ENCODE measurements at places on chromosomes 3 and 15. TPM values are rescaled to one million over a fixed set of nuclear protein-coding genes. Genes with fewer than 3 reads are reported as not detected.

- no peak overlapping the region for H3K27ac ChIP-seq
- no peaks in the 10 kb centered on the region for H3K4me1 ChIP-seq
- H3K4me3 ChIP-seq: no peak overlapping the region
- no peak for DNase-seq
- no peaks in the 10 kb centered on the region for H3K27me3 ChIP-seq
These were observed 81.3 kb downstream of the PCSK6 start for GRCh38 chr15:101407966-101408775.

- H3K4me1 ChIP-seq: no peaks in the 10 kb centered on the region
- no peaks in the 10 kb centered on the region for H3K36me3 ChIP-seq
- no peak for DNase-seq
- H3K27ac ChIP-seq: no peak overlapping the region
These were observed 91.7 kb downstream of the NPTN start for GRCh38 chr15:73541479-73541878.

DNA sequence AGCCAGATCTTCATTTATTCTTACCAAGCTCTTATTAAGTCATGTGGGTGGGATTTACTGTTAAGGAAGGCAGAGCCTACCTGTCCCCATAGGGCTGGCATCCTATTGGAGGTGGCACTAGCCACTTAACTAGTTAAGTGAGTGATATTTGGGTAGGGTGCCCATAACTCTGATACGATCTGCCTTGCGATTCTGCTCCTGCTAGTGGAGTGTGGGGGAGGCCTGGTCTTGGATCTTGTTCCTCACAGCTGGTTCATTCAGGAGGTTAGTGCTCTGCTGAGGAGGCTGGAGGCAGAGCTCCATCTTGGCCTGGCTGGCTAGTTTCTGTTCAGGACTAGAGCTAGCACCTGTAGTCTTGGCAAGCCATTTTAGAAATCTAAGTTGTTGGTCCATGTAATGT lies 9.3 kb downstream of the BAHD1 start:
- no peak overlapping the region for H3K4me3 ChIP-seq
- no peaks in the 10 kb centered on the region for H3K36me3 ChIP-seq
- H3K27me3 ChIP-seq: no peaks in the 10 kb centered on the region
- no peak overlapping the region for H3K27ac ChIP-seq

DNA sequence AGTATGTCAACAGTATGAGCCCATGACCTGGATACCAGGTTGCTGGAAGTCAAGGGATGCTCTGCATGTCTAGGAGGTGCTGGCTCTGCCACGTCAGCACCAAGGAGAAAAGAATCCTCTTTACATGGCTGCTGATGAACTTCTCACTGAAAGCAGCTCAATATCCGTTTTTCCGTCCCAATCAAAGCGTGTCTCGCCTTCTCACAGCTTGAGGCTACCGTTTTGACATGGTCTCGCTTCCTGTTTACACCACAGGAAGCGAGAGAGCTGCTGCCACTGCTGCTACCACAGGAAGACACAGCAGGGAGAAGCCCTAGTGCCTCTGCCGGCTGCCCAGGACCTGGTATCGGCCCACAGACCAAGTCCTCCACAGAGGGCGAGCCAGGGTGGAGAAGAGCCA lies 27.3 kb downstream of the STARD5 start:
- H3K27me3 ChIP-seq: no peaks in the 10 kb centered on the region
- DNase-seq: peak; percentile 94
- no peaks in the 10 kb centered on the region for H3K36me3 ChIP-seq
- H3K4me3 ChIP-seq: peak overlapping the region; percentile 50

- no peak overlapping the region for H3K27ac ChIP-seq
- no peak for DNase-seq
- H3K27me3 ChIP-seq: no peaks in the 10 kb centered on the region
- H3K4me1 ChIP-seq: peaks cover 14% of the 10 kb centered on the region
- no peak overlapping the region for H3K4me3 ChIP-seq
- H3K36me3 ChIP-seq: no peaks in the 10 kb centered on the region
These were observed 1.1 kb downstream of the KCNH8 start for GRCh38 chr3:19149368-19149767.

GRCh38 chr3:138950701-138951100 lies 3.7 kb downstream of the FOXL2NB start:
- DNase-seq: no peak
- H3K27ac ChIP-seq: no peak overlapping the region
- H3K36me3 ChIP-seq: no peaks in the 10 kb centered on the region

- H3K4me1 ChIP-seq: no peaks in the 10 kb centered on the region
- DNase-seq: no peak
- no peaks in the 10 kb centered on the region for H3K27me3 ChIP-seq
- no peak overlapping the region for H3K27ac ChIP-seq
These were observed 24.8 kb upstream of the CMTM7 start for GRCh38 chr3:32366638-32367397.

Gene SUSD5
- total RNA-seq: not detected

Gene C2CD4A
- total RNA-seq: not detected

Gene TMEM207
- not detected for total RNA-seq

Gene RASL12
- 10.5 TPM for total RNA-seq

Gene FAM81A
- total RNA-seq: 0.53 TPM

Measured in Peyer's patch (tissue), 4 donors.